Thyroid gland (tissue), 4 donors: ENCODE measurements at places on chromosomes 4 and X. TPM values are rescaled to one million over a fixed set of nuclear protein-coding genes. Genes with fewer than 3 reads are reported as not detected.

DNA sequence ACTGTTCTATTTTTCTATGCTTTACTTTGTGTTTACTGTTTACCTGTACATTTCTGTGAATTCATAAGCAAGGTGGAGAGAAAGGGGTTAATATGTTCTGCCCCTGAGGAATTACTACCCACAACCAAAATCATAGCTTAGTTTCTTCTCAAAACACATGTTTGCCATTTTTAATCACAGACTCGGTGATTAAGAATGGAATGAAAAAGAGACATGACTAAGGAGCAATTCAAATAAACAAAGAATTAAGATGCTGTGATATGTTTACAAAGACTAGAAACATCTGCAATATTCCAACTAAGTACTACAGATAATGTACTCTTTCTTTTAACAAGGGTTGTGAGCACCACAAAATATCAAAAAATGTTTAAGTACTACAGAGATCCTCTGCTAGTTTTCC, 11.7 kb upstream of the FAT4 start:
- H3K27me3 ChIP-seq = no peaks in the 10 kb centered on the region
- H3K36me3 ChIP-seq = no peaks in the 10 kb centered on the region
- no peak overlapping the region for H3K4me3 ChIP-seq
- no peak for DNase-seq
- H3K27ac ChIP-seq = no peak overlapping the region

Gene GYPA
- not detected for total RNA-seq

GRCh38 chr4:107814758-107815157, 10.0 kb upstream of the SGMS2 start:
- H3K36me3 ChIP-seq = no peaks in the 10 kb centered on the region
- H3K27me3 ChIP-seq = no peaks in the 10 kb centered on the region
- H3K4me3 ChIP-seq = no peak overlapping the region
- no peaks in the 10 kb centered on the region for H3K4me1 ChIP-seq
- H3K27ac ChIP-seq = no peak overlapping the region

DNA sequence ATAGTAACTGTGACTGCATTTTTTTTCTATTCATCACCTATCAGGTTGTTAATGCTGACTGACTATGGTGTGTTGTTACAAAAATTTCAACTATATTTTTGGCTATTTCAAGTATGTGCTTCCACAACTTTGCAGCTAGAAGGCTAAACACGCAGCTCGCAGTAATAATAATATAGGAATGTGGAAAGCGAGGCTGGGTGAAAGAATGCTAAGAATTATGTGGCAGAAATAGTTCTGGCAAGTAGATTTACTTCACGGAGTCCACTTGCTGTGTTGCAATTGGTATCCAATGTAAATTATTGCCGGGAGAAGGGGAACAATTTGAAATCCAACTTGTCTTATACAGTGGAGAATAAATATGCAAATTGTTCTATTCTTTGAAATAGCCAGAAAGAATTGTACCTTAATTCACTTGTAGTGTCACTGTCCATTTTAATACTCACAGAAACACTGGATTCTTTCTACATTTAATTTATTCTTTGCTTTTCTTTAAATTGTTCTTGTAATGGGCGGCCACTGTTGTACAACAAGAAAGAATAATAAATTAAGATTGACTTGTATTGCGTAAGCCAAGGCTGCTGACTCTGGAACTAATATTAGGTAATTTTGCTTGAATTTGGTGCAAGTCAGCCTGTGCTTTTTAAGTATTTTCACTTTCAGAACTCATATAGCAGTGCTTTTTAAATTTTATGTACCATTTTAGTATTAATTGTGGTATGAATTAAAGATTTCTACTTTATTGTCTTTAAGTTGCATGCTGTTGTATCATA, 154.9 kb downstream of the FRMPD4 start:
- H3K4me3 ChIP-seq = no peak overlapping the region
- no peak for DNase-seq
- H3K27ac ChIP-seq = no peak overlapping the region
- no peaks in the 10 kb centered on the region for H3K4me1 ChIP-seq

GRCh38 chrX:106802063-106802387, 448 bp upstream of the TBC1D8B start:
- no peak overlapping the region for H3K4me3 ChIP-seq
- H3K27ac ChIP-seq = no peak overlapping the region
- no peaks in the 10 kb centered on the region for H3K36me3 ChIP-seq

- H3K27ac ChIP-seq = no peak overlapping the region
- no peaks in the 10 kb centered on the region for H3K27me3 ChIP-seq
- no peaks in the 10 kb centered on the region for H3K4me1 ChIP-seq
- no peak for DNase-seq
- no peak overlapping the region for H3K4me3 ChIP-seq
- H3K36me3 ChIP-seq = no peaks in the 10 kb centered on the region
Observed at GRCh38 chr4:36758312-36759178, 477.1 kb downstream of the DTHD1 start.

DNA sequence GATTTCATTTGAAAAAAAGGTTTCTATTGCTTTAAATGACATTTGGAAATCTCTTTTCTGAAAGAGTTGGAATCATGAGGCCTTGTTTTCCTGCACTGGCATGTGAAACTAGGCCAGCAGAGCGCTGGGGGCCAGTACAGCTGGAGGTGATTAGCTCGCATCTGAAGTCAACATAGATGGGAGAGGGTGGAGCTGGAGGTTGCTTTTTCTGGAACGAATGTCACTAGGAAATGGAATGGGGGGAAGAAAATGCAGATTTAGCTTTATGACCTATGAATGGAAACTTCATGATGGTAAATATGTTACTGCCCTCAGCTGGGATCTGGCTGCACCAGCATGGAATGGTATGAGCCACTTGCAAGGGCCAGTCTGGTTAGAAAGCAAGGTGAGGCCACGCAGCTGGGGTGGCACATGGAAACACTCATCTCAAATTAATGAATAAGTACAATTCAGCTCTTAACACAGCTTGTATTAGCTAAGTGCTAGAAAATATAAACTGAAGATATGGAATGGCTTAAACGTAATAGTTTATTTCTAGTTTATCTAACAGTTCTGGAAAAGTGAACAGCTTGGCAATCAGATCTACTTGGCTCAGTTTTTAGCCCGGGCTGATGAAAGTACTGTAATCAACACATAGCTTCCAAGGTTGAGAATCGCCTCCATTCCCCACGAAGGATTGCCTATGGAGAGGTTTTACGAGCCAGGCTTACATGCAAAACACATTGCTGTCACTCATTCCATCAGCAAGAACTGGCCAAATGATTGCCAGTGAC, 32.5 kb downstream of the SLC10A6 start:
- H3K4me3 ChIP-seq = no peak overlapping the region
- no peaks in the 10 kb centered on the region for H3K27me3 ChIP-seq
- peak overlapping the region; percentile 32 for H3K27ac ChIP-seq
- no peak for DNase-seq

Gene SSX4B
- total RNA-seq = not detected

Gene FAM236C
- not detected for total RNA-seq

GRCh38 chrX:132173647-132174046, 45.6 kb downstream of the RAP2C start:
- H3K4me1 ChIP-seq = no peaks in the 10 kb centered on the region
- H3K27me3 ChIP-seq = no peaks in the 10 kb centered on the region
- no peaks in the 10 kb centered on the region for H3K36me3 ChIP-seq
- H3K4me3 ChIP-seq = no peak overlapping the region

DNA sequence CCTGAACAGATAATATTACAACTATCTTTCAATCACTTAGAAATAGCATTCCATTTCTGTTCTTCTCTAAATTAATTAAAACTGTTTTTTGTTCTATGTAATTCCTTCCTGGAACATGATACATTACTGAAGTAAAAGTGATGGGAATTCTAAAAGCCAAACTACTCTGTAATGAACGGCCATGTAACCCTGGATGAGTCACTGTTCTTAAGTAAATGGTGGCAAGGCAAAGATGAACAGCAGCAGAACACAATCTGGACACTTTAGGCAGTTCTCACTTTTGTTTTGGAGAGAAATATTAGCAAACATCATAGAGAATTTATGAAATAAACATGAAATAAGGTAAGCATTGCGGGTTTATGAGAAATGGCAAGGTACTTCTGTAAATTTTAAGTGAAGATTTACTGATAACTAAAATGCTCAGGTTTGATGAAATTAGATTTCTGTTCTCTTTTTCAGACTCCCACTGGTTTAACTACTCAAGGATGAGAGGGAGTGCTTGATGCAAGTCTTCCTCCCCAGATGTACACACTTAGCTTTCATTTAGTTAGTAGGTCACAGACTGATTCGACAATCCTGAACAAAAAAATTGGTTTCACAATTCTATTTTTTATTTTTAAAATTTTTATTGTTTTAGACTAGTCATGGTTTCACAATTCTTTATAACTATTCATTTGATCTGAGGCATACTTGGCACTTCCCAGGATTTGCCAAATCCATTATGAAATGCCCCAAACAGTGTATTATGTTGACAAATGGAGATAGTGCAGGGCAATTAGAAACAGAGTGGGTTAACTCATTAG, 964 bp upstream of the GPR82 start:
- no peaks in the 10 kb centered on the region for H3K4me1 ChIP-seq
- no peaks in the 10 kb centered on the region for H3K27me3 ChIP-seq
- H3K4me3 ChIP-seq = no peak overlapping the region

DNA sequence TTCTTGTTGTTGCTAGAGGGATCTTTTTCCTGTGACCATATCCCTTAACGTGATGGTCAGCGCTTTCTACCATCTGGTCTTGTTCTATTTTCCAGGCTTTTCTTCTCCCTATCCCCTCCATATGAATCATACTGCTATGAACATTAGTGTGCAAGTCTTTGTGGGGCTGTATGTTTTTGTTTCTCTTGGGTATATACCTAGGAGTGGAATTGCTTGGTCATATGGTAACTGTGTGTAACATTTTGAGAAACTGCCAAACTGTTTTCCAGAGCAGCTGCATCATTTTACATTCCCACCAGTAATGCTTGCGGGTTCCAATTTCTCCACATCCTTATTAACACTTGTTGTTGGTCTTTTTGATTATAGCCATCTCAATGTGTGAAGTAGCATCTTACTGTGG, 121.4 kb downstream of the SPRY1 start:
- H3K4me1 ChIP-seq = no peaks in the 10 kb centered on the region
- H3K27ac ChIP-seq = no peak overlapping the region
- no peak for DNase-seq
- no peaks in the 10 kb centered on the region for H3K36me3 ChIP-seq

DNA sequence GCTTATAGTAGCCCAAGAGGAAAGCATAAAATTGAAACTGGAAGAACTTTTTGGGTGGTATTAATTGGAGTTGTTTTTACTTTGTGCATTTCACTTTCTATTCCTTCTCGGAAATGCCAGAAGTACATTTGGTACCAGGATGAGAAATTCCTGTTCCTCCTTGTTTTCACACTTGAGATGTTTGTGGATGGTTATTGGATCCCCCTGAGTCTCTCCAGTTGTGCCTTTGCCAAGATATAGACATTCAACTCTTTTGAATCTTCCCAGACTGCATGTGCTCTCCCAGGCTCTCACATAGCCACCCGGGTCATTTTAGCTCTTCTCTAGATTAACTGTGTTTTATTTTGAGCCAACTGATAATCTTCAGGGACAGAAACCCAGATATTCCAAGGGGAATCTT, 120.5 kb downstream of the AFF1 start:
- H3K27me3 ChIP-seq = no peaks in the 10 kb centered on the region
- H3K4me3 ChIP-seq = no peak overlapping the region
- peak overlapping the region; percentile 81 for H3K27ac ChIP-seq

DNA sequence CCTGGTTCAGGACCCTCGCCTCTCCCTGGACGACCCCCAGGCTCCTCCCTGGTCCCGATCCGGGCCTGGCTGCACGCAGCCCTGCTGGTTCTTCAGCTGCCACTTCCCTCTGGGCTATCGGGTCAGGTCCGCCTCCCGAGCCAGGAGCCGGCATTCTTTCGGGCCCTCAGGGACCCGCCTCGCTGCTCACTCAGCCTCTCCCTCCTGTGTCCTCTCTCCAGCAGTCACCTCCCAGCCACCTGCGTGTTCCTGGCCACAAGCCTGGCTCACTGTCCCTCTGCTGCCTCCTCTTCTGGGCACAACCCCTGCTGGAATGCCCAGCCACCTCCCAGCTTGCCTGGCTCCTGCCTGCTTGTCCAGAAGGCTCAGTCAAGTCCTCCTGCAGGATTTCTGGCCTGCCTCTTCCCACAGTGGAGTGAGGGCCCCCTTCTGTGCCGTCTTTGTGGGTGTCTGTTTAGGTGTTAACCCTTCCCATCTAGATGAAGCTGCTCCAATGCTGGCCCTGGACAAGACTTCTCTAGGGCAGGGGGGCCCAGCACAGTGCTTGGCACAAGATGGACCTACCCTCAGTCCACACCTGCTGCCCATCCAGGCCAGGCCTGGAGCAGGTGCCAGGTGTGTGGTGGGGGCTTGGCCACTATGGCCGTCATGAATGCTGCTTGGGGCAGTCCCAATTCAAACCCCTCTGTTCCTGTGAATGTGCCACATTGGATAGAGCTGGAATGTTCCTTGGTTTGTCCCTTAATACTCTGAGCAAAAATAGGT, 2.2 kb downstream of the WFS1 start:
- no peak overlapping the region for H3K4me3 ChIP-seq
- H3K36me3 ChIP-seq = no peaks in the 10 kb centered on the region
- no peaks in the 10 kb centered on the region for H3K27me3 ChIP-seq
- peak; percentile 98 for DNase-seq
- peaks cover 64% of the 10 kb centered on the region for H3K4me1 ChIP-seq

GRCh38 chr4:159358226-159358625, 255.3 kb downstream of the RAPGEF2 start:
- no peaks in the 10 kb centered on the region for H3K27me3 ChIP-seq
- no peak for DNase-seq
- H3K4me3 ChIP-seq = no peak overlapping the region
- no peaks in the 10 kb centered on the region for H3K4me1 ChIP-seq
- H3K36me3 ChIP-seq = peaks cover 34% of the 10 kb centered on the region
- H3K27ac ChIP-seq = peak overlapping the region; percentile 36

- H3K27ac ChIP-seq = no peak overlapping the region
- H3K27me3 ChIP-seq = no peaks in the 10 kb centered on the region
- H3K36me3 ChIP-seq = no peaks in the 10 kb centered on the region
- no peak for DNase-seq
Observed at GRCh38 chr4:84394386-84394785, 104.7 kb downstream of the NKX6-1 start.

Gene MTTP
- 0.67 TPM for total RNA-seq

- no peaks in the 10 kb centered on the region for H3K36me3 ChIP-seq
- DNase-seq = no peak
- peaks cover 75% of the 10 kb centered on the region for H3K27me3 ChIP-seq
- H3K4me1 ChIP-seq = peaks cover 6% of the 10 kb centered on the region
- no peak overlapping the region for H3K4me3 ChIP-seq
Observed at GRCh38 chr4:13531625-13531998, 12.7 kb downstream of the NKX3-2 start.

Gene GAGE1
- not detected for total RNA-seq

- no peaks in the 10 kb centered on the region for H3K36me3 ChIP-seq
- no peak overlapping the region for H3K27ac ChIP-seq
- DNase-seq = no peak
- H3K27me3 ChIP-seq = no peaks in the 10 kb centered on the region
Observed at GRCh38 chr4:155119006-155119405, 89.4 kb upstream of the NPY2R start.

DNA sequence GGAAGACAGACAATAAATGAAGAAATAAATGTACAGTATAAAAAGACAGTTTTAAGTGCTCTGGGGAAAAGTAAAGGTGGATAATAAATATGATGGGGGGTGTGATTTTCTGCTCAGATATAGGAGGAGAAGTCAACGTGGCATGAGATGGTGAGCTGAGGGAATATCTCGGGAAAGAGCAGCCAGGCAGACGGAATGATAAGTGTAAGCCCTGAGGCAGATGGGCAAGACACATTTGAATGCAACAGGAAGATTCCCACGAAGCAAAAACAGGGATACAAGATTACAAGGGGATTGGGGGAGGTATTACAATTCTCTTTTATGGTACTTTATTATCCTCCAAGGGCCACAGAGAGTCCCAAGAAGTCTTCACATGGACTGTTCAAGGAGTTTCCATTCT, 11.1 kb downstream of the ANXA3 start:
- peaks cover 57% of the 10 kb centered on the region for H3K4me1 ChIP-seq
- no peak overlapping the region for H3K4me3 ChIP-seq
- no peaks in the 10 kb centered on the region for H3K36me3 ChIP-seq
- no peak for DNase-seq
- H3K27me3 ChIP-seq = no peaks in the 10 kb centered on the region
- H3K27ac ChIP-seq = peak overlapping the region; percentile 65
